ENCODE measurements at places on chromosomes 5 and 9.
A peak's percentile ranks its signal among the peaks of the same experiment; 100 is the strongest.

DNA sequence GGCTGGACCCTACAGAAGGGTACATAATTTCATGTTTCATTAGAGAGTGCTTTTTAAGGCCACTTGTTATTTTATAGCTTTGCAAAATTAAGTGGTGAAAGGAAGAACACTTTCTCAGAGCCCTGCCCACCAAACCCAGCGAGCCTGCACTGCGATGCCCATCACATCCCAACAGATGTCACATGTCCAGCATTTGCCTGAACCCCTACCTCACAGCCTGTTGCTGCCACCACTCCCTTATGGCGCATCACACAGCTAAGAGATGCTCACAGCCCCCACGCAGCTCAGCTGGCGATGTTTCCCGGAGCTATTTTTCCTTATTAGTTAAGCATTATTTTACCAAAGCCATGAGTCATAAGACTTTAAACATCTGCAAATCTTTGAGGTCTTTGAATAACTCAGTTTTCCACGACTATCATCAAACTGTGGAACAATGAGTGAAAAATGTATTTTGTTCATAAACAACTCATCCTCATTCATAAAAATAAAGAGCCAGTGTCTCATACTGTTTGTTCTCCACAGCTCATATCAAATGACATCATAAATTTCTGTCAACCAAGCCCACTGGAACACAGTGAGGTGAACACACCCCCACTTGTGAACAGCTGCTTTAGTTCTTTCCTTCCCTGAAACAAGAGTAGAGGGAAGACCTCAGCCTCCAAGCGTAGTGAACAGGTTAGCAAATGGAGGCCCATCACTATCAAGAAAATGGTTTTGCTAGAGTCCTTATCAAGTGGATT is 104.9 kb downstream of the SYK start:
- no peak for DNase-seq

DNA sequence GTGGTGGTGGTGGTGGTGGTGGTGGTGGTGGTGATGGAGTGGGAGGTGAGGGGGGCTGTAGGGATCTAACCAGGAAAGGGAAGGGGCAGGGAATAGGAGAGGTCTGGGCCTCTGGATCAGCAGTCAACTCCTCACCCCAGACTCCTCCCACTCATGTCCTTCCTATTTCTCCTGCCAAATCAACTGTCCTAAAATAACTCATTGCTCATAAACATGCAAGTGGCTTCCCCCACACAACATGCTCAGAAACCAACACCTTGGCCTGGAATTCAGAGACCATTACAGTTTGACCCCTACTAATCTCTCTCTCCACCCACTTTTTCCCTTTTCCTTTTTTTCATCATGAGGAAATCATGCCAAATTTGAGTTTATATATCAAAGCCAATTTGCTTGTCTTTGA is 8.4 kb upstream of the FSD1L start:
- no peak for DNase-seq

- no peak for DNase-seq
Observed at GRCh38 chr9:6716766-6717165, 41.0 kb upstream of the KDM4C start.

GRCh38 chr9:125493384-125493783 is 213.6 kb downstream of the MAPKAP1 start:
- no peak for DNase-seq

GRCh38 chr5:94376672-94377345 is 241.6 kb downstream of the KIAA0825 start:
- DNase-seq = no peak

DNA sequence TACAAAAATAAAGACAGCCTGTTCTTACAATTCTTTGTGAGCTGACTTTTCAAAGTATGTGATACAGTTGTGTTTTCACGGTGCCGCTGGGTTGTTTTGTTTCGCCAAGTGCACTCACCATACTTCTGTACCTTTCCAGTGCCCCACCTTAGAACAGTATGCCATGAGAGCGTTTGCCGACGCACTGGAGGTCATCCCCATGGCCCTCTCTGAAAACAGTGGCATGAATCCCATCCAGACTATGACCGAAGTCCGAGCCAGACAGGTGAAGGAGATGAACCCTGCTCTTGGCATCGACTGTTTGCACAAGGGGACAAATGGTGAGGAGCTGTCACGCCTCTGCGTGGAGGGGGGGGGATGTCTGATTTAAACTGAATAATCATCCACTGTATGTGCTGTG is 12.9 kb downstream of the CCT5 start:
- no peak for DNase-seq

DNA sequence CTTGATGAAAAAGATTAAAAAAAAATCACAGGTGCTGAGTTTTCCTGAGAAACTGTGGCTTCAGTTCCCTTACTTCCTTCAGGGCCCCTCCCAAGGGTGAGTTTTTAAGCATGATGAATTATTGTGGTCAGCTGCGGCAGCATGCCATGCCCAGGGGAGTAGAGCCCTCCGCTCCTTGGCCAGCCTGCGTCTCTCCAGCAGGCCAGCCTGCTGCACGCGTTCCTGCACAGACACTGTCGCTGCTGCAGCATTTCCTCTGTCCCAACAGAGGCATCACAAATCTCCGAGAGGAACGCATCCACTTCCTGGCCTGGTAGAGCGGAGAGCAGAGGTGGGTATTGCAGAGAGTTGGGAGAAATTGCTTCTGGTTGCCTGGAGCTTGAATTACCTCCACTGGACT is 26.1 kb upstream of the GLRA1 start:
- DNase-seq = no peak

- no peak for DNase-seq
Observed at GRCh38 chr5:128378196-128378595, 159.8 kb downstream of the FBN2 start.

DNA sequence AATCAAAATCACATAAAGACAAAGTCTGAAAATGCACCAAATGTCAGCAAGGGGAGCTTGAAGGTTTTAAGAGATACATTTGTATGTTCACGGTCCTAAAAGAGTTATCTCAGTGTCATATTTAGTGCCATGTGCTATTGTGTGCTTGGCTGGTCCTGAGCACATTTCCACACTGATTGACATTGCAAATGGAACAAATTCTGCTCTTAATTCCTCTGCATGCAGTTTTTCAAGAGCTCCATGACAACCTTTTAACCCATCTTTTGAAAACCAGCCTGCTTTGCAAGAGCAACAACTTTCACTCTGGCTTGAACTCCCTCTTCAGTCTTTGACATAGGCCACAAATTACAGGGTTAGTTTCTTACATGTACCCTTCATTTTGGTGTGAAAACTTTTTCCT is 175.4 kb upstream of the ACTBL2 start:
- no peak for DNase-seq

DNA sequence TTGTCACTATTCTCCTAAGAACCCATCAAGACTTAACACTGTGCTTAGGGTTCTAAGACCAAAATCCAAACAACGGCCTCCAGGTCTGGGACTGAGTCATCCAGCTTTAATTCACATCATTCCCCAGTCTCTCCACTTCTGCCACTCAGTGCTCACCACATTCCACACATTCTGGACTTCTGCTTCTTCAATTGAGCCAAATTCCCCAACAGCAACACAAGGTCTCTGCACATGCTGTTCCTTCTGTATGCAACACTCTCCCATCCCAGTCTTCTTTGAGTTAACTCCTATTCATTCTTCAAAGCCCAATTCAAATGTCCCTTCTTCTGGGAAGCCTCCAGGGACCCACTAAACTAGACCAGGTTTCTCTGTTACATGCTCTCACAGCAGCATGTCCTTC is 97.8 kb downstream of the GPR21 start:
- DNase-seq = no peak

GRCh38 chr9:9173264-9173663 is 1373.7 kb upstream of the DMAC1 start:
- DNase-seq = no peak

GRCh38 chr5:77347435-77348098 is 137.1 kb downstream of the PDE8B start:
- DNase-seq = no peak

GRCh38 chr5:136726506-136726905 is 361.2 kb upstream of the TRPC7 start:
- no peak for DNase-seq

DNA sequence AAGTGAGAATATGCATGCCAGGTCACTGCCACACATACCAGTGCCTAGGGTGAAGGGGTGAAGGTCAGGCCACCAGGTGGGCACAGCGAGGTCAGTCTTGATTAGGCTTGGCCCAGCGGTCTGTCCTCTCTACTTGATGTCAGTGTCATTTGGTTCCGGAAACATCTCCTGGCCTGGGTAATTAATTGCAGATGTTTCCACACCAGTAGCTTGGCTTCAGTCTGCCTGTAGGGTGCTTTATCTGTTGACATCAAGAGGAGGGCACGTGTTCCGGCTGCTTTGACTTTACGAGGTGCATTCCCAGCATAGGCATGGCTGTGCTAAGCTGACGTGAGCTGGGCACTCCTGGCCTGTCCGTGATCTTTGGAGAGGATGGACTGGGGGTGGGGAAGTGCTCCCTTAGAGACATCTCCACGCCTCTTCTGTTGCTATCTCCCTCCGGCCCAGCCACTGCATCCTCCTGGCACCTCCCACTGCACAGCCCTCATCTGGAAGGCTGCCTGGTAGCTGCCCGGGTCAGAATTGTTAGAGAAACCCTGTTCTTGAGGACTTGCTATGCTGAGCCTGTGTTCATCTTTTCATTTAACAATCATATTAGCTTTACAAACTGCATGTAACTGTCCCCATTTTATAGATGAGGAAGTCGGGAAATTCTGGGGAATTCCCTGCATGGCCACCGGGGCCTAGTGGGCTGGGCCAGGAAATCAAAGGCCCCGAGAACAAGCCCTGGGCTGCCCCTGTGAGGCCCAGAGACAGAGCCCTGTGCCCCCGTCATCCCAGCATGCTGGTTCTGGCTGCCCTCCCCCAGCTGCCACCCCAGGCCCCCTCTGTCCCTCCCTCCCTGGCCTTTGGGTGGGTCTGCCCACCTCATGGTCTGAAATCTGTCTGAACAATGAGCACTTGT is 29.1 kb downstream of the JADE2 start:
- DNase-seq = no peak

- no peak for DNase-seq
Observed at GRCh38 chr5:143245929-143246561, 157.4 kb downstream of the NR3C1 start.

DNA sequence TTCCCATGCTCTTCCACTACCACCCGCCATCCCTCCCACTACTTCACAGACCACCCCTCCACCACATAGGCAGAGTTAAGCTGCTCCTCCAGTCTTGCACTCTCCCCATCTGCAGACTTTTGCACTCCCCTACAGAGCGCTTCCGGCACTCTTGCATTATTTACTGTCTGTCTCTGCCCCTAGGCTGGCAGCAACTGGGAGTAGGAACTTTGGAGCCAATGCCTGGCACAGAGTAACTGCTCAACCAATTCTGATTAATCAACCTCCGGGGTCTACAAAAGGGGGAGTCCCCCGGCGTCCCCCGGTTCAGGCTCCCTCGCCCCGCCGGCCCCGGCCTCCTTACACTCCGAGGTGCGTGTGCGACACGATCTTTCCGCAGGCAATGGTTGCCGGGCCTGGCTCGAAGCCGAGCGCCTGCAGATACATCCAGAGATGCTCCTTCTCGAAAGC is 498 bp downstream of the HAUS6 start:
- DNase-seq = peak; percentile 4

DNA sequence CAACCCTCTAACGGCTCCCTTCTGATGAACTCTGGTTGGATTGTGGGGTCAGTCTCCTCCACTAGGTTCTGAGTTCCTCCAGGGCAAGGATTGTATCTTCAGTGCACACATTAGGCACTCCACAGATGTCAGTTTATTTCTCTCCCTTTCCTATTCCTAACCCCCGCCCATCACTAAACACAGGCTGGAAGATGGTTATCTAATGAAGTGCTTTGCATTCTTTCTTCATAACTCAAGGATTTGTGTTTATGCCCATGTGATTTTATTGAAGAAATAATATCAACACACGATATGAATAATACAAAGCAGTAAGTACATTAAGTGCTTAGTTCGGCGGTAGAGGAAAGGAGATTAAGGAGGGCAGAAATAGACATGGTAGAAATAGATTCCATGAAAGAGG is 4.4 kb upstream of the CREBRF start:
- no peak for DNase-seq

DNA sequence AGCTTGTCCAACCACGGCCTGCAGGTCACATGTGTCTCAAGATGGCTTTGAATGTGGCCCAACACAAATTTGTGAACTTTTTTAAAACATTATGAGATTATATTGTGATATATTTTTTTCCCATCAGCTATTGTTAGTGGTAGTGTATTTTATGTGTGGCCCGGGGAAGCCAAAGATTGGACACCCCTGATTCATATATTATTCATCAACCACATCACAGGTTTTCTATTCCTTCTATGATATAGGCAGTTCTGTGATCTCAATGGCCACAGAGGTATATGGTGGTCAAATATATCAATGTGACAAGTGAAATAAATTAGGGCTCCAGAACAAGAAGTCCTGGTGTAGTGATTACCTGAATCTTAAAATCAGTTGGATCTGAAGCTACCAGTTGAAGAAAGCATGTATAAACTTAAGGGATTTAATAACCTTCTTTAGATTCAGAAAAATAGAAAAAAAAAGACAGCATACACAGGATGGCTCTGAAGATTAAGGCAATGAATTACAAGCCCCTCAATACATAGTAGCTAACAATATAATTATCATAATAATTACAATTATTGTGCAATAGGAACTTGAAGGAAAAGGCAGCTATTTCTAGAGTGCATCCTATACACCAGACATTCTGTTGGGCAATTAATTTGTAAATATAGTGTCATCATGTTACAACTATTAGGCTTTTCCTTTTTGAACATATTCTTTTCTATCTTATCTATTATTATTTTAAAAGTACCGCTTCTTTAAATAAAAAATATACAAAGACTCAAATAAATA is 530.4 kb upstream of the PTPRD start:
- DNase-seq = no peak

GRCh38 chr5:35657877-35658276 is 40.2 kb downstream of the SPEF2 start:
- no peak for DNase-seq

GRCh38 chr5:88761269-88761850 is 121.6 kb downstream of the MEF2C start:
- no peak for DNase-seq

GRCh38 chr9:97889941-97890887 is 32.1 kb downstream of the TRMO start:
- DNase-seq = peak; percentile 44

DNA sequence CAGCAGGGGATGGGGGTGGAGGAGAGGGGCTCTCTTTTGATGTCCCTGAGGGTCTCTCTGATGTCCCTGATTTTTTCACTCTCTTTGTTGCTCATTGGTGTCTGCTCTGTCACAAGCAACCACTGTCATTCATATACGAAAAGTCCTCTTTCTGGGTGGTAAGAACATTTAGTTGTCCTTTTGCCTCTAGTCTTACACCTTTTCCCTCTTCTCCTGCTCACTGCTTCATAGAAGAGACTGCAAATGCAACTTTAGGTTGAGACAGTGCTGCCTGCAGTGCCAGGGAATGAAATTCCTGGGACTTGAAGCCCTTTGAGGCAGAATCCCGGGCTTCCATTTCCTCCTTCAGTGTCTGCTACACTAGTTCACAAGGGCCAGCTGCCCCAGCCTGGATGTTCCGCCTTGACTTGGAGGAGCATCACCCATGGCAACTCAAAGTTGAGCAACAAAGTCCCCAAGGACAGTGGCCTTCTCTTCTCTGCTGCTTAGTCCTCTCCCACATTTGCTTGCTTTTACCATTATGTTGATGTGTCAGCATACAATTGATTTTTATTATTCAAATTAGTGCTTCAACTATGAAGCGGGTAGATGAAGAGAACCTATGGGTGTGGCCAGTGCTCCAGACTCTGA is 94.7 kb upstream of the RUSC2 start:
- DNase-seq = no peak
